ENCODE measurements at places on chromosomes 2 and 18.
A peak's percentile ranks its signal among the peaks of the same experiment; 100 is the strongest.

- DNase-seq: no peak
Measured at GRCh38 chr2:45180033-45180746, 170.9 kb upstream of the SIX2 start.

DNA sequence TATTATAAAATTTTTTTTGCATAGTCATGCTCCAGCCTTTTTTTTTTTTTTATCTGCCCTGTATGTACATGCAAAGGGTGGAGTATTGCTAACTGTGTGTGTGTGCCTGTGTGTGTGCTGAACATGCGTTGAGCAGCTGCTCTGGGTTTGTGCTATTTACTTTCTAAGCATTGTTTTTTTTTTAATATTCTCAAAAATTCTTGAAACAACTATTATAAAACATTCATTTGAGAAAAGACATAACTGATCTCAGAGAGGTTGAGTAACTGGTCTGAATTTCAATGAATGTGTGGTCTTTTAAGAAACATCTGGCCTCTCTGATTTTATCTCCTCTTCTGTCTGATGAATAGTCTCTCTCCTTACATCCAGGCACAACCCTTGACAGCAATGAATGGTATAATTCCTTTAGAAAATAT lies 366.0 kb upstream of the SLC14A2 start:
- no peak for DNase-seq

DNA sequence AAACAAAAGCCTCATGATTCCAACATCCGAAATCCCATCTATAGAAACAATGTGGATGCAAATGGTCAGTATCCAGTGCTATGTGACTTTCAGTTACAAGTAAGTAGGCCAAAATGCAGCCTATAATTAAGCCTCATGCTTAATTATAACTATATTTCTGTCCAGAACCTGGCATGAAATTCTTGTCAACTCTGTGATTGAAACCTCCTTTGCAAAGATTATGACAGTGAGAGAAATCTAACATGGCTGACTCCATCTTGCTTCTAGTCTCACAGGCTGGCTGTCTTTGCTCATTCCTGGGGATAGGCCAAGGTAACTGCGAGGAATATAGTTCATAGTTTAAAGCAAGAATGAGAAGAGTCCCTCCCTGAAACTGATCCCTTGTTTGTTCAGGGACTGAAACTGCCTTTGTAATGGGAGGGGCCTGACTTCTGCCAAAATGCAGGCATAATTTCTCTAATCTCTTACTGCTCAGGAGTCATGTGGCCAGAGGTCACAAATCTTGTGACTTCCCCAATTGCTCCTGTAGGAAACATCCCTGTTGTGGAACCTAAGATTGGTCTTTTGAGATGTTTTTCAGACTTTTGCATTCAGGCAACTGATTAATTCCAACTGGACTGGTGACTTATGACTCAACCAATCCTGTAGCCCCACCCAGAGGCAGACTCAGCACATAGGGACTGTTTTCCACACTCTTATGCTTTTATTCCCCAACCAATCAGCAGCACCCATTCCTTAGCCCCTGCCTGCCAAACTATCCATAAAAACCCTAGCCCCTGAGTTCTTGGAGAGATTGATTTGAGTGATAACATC lies 84.5 kb upstream of the TLK1 start:
- peak; percentile 37 for DNase-seq

- DNase-seq: peak; percentile 56
Measured at GRCh38 chr2:112482309-112483041, 519 bp downstream of the TTL start.

DNA sequence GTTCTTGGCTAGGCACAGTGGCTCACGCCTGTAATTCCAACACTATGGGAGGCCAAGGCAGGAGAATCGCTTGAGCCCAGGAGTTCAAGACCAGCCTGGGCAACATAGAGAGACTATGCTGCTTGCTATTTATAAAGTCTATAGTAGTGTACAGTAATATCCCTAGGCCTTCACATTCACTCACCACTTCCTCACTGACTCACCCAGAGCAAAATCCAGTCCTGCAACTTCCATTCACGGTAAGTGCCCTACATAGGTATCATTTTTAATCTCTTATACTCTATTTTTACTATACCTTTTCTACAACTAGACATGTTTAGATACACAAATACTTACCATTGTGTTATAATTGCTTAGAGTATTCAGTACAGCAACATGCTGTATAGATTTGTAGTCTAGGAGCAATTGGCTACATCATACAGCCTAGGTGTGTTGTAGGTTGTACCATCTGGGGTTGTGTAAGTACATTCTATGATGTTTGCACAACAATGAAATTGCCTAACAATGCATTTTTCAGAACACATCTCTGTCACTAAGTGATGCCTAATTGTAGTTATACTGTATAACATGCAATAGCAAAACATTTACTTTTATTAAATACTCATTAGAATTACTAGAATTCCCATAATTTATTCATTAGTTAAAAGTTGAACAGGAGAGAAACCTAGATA lies 8.8 kb downstream of the DHX57 start:
- peak; percentile 88 for DNase-seq

DNA sequence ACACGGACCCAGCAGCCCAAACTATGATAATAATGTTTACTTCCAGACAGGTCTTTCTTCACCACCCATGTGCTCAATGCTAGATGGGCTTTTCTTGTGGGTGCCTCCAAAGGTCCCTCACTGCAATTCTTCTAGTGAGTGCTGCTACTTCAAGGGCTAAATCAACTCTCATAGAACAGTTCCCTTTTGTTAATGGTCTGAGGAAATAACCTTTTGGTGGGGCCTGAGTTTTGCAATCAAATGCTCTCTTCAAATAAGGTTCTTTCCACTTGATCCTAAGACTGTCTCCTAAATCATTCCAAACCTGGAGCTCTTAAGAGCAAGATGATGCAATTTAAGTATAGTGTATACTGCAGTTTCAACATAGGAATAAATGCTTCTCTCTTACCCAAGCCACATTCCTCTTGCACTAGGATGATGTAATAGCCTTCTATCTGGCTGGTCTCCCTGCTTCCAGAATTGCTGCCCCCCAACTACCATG lies 6.0 kb downstream of the NEMP2 start:
- DNase-seq: peak; percentile 12

DNA sequence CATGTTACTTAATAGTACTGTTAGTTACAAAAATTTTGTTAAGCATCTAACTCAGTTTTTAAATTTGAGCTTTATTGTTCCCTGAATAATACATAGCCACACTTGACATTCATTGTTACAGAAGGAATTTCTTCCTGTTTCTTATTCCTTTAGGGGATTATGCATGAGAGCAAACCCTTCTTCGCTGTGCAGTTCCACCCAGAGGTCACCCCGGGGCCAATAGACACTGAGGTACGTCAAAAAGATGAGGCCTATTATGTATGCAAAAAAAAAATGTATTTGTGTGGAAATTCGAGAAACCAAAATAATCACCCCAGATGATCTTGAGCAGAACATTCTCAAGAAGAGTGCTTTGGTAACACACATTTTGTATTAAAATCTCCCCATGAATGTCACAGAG lies 36.3 kb downstream of the CPS1 start:
- DNase-seq: no peak

GRCh38 chr2:119544939-119545475 lies 758 bp downstream of the CFAP221 start:
- DNase-seq: no peak

DNA sequence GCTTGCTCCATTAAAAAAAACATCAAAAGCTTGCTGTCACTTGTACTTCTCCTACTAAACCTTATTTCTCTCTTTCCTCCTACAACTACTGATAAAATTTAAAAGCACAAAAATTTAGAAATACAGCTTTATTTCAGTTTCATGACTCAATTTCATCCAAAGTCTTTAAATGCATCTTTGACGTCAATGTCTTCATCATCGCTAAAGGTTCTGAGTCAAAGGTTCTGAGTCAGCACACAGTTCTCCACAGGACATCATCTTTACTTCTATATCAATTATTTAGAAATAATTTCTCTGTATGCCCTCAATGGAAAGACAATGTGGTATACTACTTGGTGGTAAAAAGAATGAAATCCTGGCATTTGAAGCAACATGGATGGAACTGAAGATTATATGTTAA lies 163.9 kb upstream of the DNMT3A start:
- peak; percentile 24 for DNase-seq

DNA sequence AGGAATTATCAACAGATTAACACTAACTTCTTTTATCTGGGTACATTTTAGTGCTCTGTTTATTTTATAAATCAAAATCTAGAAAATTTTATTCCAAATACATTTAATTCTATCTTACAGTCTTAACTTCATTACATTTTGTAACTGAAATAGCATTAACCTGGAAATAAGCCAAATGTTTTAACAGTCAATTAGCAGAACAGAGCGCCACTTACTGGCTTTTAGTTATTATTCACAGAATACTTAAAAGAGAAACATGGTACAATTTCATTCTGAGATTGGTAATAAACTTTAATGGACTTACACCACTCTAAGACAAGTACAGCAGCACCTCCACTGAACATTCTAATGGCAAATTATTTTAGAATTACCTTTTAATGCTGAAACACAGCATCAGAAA lies 38.6 kb downstream of the SS18 start:
- DNase-seq: no peak

DNA sequence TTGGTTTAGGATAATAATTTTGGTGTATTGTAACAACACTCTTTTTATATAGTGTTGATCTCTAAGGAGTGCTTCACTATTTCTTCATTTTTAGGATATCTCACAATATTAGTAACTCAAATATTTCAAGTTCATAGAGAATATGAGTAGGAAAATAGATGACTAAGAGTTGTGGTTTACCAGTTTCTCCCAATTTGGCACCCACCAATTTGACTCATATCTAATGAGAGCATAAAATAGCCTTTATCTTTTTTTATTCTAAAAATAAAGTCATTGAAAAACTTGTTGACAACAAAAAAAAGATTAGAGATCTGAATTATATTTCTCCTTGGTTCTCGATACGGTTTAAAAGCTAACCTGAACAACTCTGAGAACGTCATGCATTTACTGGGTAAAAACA lies 204.0 kb downstream of the PARD3B start:
- DNase-seq: peak; percentile 62

GRCh38 chr2:221569871-221570270 lies 2.2 kb downstream of the EPHA4 start:
- no peak for DNase-seq

DNA sequence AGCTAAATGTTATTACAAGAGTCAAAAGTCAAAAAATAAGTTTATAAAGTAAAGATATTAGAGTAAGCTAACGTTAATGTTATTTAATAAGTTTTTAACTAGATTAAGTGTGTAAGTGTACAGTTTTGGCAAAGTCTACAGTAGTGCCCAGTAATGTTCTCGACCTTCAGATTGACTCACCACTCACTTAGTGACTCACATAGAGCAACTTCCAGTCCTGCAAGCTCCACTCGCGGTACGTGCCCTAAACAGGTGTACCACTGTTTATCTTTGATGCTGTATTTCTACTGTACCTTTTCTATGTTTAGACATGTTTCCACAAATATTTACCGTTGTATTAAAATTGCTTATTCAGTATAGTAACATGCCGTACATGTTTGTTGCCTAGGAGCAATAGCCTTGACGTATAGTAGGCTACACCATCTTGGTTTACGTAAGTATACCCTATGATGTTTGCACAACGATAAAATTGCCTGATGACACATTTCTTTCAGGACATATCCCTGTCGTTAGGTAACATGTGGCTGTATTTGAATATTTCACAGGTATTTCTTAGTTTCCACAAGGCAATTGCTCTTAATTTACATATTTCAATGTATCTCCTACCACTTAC lies 1641.9 kb upstream of the PIK3C3 start:
- DNase-seq: peak; percentile 49

GRCh38 chr2:1701020-1701419 lies 43.3 kb downstream of the PXDN start:
- no peak for DNase-seq

DNA sequence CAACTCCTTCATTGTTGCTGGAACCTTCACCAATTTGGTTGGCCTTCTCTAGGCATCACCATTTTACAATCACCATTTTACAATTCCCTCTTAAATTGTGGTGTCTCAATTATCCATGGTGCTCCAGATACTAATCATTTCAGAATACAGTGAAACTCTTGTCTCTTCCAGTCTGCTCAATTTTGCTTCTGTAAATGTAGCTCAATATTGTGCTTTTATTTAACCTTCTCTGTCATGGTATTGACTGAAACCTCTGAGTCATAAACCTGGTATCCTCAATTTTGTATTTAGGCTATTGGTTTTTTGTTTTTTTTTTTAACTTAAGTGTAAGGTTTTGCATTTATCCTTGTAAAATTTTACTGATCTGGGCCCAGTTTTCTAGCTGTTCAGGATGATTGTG lies 16.1 kb downstream of the STRADB start:
- DNase-seq: no peak

DNA sequence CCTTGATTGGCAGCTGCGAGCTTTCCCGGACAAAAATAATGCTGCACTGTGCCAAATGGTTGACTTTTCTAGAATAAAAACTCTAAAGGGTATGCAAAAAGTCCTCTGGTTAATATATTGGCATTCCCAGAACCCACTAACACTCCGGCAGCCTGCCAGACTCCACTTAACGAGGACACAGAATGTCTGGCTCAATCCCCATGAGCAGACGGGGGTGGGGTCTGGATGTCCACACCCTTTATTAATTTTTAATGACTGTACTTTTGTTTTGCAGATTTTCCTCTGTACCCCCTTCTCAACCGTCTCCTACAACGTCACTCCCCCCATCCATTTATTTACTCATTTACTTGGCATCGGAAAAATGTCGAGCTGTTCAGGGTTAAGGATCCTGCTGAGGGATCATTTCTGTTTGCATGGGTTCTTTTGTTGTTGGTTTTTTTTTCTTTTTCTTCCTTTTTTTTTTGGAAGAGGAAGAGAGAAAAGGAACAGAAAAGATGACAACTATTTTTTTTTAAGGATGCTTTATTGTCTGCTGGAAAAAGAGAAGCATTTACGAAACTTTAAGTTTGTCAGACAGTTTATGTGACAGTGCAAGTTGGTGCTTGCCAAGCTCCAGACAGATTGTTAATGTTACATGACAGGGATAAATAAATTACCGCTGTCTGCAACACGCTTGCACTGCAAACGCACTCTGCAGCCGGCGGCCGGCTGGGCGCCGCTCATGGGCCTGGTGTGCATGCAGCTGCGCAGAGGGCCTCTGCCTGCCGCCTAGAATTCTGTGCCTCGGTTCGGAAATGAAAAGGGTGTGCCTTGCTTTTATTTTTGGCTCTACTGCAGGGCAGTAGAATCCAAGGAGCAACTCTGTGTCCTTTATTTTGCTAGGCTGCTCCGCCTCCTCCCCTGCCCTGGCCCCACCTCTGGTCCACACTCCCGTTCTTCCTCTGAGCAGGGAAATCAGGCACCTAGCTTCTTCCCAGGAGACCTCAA lies 3.6 kb downstream of the LDLRAD4 start:
- DNase-seq: no peak

- DNase-seq: no peak
Measured at GRCh38 chr2:38499548-38500282, 103.0 kb downstream of the HNRNPLL start.

GRCh38 chr2:58959996-58960395 lies 718.9 kb upstream of the FANCL start:
- no peak for DNase-seq

DNA sequence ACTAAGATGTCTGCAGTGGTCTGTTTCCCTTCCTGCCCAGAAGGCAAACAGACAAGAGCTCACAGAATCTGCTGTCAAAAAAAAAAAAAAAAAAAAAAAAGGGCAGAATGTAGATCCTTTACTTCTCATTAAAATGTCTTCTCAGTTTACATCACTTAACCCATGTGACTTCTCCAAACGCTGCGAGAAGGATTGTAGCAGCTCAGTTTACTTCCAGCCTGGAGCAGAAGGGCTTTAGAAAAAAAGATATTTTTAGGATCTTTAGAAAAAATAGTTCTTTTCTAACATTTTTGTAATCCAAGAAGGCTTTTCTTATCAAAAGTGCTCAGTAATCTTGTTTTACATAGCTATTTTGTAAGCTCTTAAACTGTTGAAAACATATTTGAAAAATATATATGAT lies 425.4 kb downstream of the CNTNAP5 start:
- no peak for DNase-seq

All from mammary epithelial cell (primary cell).